ENCODE measurements at places on chromosomes 5 and 9.

GRCh38 chr5:114312658-114313057 lies 49.2 kb upstream of the KCNN2 start:
- no peak for DNase-seq

- DNase-seq = no peak
Measured at GRCh38 chr9:131246618-131247017, 29.7 kb downstream of the FAM78A start.

GRCh38 chr5:178331491-178331996 lies 98.9 kb upstream of the PHYKPL start:
- DNase-seq = no peak

DNA sequence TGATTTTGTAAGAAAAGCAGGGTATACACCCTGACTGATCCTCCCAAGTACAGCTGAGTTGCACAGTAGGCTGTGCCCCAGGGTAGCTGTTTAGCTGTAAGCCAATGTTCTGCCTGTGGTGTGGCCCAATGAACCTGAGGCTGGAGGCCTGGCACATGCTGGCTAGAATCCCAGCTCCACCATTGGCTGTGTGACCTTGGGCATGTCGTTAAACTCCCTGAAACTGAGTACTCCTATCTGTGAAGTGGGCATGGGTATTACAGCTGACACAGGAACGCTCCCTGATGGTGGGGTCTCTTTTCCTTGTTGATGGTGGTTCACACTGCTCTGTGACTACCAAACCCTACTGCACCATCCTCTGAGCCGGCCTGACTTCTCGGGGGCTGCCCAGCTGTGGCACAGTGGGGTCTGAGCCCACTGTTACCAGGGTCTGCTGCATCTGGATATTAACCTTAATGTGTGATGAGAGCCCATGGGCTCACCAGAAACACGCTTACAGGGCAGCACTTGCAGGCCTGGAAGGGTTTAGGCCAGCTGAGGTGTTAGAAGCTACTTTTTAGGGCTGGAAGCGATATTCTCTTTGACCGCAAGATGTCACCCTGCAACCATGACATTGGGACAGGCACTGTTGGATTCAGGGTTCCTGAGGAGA lies 7.0 kb upstream of the GADD45G start:
- no peak for DNase-seq

DNA sequence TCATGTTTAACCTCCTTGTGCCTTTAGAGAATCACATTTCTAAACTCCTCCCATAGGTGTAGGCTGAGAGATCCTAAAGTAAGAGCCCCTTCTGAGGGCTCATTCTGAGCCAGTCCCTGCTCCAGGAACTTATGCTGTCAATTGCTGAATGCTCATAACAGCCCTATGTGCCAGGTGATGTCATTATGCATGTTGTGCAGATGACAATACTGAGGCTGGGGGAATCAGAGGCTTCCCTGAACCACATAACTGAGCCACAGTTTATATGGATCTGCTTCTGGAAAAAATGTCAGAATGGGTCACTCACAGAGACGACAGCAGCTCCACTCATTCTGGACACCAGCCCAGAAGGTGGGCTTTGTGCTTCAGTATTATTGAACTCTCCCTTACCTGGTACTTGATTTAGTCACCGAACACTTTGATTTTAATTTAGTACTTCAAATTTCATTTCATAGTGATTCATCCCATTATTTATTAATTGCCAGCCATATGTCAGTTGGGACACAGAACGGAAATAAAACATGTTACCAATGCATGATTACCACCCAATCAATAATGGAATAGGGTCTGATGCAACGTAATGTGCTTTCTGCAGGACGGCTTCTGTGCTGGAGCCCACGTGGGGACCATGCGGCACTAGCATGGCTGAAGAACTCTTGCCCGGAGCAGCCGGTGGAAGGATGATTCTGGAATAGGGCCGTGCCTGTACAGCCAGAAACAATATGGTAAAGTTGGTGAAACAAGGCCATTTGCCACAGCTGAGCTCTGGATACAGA lies 406.3 kb downstream of the IRX1 start:
- no peak for DNase-seq

DNA sequence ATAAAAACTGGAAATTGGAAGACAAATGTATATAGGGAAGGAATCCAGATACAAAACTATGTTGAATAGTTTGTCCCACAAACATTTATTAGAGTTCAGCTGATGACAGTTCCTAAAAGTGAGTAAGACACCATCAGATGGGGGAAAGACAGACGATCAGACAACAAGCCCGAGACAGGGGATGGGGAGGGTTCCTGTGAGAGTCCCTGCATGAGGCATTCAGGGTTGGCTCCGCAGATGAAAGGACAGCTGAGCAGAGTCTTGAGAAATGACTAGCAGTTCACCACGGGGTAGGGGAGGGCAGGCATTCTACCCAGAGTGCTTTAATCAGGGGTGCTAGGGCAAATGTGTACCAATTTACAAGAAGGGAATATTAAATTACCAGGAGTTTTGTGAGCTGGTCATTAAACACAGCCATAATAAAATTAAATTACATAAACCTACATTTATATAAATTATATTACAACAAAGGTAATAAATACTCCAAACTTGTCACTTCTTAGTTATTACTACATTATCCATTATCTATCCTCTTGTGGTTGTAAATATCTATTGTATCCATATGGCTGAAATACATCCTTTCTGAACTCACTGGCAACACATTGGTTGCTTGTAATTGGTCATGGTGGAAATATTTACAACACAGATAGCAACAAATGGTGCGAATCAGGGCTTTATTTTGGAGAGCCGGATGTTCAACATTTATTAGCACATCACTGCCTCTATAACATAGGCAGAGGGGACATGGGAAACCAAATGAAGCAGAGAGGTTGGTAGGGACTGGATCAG lies 27.8 kb downstream of the TNFSF15 start:
- DNase-seq = no peak

DNA sequence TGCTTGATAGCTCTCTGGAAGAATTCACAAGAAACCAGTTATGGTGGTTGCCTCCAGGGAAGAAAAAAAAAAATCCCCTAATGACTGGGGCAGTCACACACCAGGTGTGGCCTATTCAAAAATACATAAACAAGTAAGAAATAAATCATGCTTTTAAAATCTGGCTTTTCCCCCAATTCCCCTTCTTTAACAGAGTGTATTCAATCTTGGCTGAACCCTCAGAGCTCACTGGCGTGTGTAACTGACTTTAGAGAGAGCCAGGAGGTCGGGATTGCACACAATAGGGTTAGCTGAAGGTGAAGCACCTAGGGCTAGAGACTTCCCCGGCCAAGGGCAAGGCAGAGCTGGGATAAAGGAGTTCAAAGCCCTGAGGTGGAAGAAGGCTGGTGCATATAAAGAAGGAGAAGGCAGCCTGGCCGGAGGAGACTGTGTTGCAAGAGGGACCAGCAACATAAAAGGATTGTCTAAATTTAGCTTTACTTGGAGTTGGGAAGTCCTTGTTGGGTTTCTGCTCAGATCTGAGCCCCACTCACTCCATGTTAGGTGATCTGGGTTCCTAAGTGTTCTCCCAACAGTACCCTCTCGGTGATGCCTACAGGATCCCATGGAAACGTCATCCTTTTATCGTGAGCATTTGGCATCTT lies 19.7 kb downstream of the FNBP1 start:
- no peak for DNase-seq

DNA sequence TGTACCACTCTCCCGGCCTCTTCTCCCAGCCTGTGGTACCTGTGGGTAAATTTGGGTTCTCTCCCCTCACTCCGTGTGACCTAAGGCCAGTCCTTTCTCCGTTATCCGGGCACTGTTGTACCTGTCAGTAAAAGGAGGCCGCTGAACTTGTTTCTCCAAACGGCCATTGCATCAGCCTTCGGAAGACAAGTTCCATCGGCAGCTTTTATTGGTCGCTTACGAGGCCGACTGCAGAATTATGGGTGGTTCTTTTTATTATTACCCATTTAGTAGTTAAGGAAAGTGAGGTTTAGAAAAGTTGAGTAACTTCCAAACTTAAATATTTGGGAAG lies 558 bp downstream of the GRPEL2 start:
- no peak for DNase-seq

DNA sequence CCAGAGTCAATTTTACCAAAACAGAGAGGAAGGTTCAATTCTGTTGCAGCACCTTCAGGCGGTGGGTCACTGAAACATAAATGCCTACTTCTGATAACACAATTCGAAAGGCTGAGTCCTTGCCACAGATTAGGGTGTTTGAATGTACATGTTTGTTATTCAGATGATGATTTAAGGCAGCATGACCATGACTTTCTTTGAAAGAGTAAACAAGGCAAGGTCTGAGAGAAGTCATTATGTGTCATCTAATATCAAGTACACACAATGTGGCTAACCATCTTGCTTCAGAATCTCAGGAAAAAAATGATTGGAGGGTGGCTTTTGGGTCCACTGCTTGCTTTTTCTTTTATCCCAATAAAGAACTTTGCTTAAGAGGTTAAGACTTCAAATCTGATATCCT lies 457.5 kb downstream of the TAF11L14 start:
- no peak for DNase-seq

GRCh38 chr9:86413971-86414880 lies 60.0 kb upstream of the TUT7 start:
- DNase-seq = no peak

- DNase-seq = no peak
Measured at GRCh38 chr9:3758816-3759576, 233.2 kb upstream of the RFX3 start.

DNA sequence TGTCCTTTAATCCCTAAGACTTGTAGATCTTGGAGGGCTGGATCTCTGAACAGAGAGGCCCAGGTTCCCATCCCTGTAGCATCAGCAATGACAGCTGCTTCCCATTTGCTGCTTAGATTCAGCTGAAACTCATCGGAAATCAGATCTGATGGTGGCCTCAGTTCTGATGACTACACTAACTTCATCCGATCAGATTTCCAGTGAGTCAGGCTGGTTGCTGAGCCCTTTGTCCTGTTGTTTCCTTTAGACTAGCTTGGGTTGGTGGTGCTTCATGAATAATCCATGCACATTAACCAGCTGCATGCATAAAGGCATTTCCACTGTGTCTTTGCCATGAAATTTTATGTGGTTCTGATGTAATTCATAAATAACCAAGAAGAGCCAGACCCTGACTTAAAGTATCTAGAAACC lies 195.2 kb upstream of the TUT7 start:
- DNase-seq = no peak

GRCh38 chr5:61790678-61791077 lies 458.6 kb downstream of the ZSWIM6 start:
- DNase-seq = no peak

- no peak for DNase-seq
Measured at GRCh38 chr9:99561509-99561917, 260.2 kb upstream of the NR4A3 start.

GRCh38 chr5:107519900-107520354 lies 150.8 kb downstream of the EFNA5 start:
- DNase-seq = no peak

GRCh38 chr9:126891676-126892075 lies 22.9 kb upstream of the RALGPS1 start:
- DNase-seq = no peak

DNA sequence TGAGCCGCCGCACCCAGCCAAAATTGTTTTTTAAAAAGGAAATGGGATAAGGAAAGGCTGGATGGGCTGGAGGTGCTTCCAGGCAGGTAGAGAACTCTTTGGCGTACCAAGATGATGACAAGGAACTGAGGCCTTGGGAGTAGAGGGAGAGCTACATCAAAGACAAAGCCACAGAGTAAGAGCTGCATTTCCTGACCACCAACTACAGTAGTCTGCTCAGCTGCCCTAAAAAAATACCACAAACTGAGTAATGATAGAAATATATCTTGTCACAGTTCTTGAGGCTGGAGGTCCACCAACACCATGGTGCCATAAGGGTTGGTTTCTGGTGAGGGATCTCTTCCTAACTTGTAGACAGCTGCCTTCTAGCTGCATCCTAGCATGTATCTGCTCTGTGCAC lies 8.2 kb downstream of the OR1K1 start:
- DNase-seq = no peak

DNA sequence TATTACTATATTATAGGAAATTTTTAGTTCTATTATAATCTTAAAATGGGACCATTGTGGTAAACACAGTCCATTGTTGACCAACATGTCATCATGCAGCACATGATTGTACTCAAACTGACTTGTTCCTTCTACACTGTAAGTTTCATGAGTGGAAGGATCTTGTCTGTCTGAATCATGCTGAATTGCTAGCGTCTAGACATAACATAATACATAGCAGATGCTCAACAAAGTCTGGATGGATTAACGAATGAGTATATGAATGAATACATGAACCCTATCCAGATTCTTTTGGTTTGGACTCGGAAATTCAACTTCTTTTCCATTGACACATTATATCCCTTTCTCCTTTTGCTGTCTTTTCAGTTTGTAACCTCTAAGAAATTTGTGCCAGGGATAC lies 429.2 kb upstream of the SGCD start:
- no peak for DNase-seq

DNA sequence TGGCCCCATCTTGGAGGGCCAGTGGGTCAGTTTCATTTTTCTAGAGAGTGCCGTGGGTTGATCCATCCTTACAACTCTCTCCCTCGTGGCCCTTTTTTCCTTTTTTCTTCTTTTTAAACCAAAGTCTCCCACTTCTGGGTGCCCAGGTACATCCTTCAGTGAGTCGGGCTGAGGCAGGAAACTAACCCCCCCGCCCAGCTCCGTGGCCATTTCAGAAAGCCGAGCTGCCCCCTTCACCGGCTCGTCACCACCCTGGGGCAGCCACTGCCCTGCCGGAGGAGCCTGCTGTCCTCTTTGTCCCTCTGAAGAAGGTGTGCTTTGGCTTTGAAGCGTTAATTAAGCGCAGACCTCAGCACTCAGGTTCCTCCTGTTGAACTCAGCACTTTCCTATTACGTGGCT lies 5.2 kb downstream of the CFAP77 start:
- DNase-seq = no peak

DNA sequence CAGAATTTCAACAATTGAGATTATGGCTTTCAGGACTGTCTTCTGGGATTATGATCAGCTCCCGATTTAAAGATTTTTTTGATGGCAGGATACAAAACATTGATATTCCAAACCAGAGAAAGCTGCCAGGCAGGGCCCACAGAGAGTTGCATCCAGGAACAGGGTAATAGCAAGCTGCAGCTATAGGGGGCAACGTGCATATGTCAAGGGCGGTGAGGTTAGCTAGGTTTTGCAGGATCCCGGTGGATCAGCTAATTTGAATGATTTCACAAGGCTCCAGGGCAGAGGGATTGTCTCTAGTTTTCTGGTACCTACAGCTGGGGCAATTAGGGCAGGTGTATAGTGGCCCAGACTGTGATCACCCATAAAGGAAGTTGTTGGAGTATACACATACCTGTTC lies 339.4 kb downstream of the CHSY3 start:
- DNase-seq = no peak

DNA sequence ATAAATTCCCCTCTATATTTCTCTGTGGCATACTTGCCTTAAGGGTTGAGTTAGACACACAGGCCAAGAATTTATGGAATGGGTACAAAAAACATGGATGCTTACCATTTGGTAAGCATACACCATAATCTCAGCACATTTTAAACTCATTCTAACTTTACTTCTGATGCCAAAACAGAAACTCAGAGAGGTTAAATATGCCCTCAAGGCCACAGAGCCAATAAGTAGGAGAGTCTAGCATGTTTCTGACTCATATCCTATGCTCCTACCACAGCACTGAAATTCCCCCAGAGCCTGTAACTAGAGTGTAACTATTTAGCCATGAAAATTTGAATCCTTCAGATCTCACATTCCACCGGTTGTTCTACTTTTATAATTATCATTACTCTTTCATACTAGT lies 559.7 kb downstream of the ACTL7B start:
- DNase-seq = no peak

Measured in mesothelial cell of epicardium (in vitro differentiated cells).